Activated T-cell treated with anti-CD3 and anti-CD28 coated beads, Interleukin-2, amount 50 U/mL, for 4 hours (primary cell): ENCODE measurements at places on chromosomes 12 and 14.
A peak's percentile ranks its signal among the peaks of the same experiment; 100 is the strongest.

GRCh38 chr12:112989806-112990205 is 11.5 kb downstream of the OAS2 start:
- no peak for DNase-seq

DNA sequence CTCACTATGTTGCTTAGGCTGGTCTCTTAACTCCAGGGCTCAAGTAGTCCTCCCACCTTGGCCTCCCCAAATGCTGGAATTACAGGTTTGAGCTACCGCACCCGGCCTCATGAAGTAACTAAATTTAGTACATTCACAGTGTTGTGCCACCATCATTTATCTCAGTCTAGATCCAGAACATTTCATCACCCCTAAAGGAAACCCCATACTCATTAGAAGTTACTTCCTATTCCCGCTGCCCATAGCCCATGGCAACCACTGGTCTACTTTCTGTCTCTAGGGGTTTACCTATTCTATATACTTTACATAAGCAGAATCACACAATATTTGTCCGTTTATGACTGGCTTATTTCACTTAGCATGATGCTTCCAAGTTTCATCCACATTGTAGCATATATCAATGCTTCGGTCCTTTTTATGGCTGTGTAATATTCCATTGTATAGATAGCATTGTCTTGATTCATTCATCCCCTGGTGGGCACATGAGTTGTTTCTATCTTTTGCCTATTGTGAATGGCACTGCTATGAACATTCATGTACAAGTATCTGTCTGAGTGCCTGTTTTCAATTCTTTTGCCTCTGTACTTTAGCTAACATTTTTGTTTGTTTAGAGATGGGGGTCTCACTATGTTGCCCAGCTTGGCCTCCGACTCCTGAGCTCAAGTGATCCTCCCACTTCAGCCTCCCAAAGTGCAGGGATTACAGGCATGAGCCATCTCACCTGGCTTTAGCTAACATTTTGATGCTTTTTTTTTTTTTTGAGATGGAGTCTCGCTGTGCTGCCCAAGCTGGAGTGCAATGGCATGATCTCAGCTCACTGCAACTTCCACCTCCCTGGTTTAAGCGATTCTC is 10.2 kb upstream of the SH2B3 start:
- no peak for DNase-seq

DNA sequence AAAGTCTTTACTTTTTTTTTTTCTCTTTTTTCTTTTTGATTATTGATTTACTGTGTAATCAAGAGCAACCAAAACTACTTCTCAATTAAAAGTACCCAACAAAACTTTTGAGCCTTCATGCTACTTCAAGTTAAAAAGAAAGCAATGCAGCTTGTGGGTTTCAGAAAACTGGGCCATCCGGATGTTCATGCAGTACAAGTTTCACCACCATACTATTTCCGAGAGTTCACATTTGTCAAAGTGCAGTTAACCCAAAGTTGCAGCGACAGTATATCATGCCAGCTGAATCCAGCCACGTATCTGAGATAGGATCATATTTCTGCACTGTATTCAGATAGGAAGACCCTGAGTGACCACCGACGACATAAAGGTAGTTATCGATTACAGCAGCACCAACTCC is 33.0 kb downstream of the KLHL28 start:
- no peak for DNase-seq

DNA sequence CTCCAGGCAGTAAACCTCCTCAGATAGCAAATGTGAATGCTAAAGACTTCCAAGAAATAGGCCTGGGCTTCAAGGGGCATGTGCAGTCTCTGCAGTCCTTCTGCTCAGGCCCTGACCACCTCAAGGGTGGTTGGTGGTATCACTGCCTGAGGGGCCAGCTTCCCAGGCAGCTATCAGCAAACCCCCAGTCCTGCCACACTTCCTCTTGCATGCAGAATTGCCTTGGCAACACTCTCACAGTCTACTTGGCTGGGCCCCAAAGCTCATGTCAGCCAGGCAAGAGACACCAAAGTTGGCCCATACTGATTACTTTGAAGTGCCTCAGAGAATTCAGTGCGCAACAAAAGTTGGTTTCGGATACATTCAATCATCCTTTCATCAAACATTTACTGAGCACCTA is 3.5 kb upstream of the ASB8 start:
- DNase-seq: no peak

DNA sequence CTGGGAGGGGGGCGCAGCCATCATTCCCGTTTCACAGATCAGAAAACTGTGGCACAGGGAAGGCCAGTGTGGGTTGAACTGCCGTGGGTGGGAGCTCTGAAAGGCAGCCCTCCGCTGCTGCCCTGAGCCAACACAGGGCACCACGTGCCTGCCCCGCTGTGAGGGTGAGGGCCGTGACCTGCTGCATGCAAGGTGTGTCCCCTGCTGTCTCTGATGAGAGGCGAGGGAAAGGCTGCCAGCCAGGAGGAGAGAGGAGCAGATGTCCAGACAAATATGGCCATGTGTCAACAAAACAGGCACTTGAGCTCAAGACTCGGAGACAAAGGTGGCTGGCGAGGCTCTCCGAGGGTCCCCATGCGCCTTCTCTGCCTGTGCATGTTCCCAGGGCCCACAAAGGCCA is 108.8 kb downstream of the RBM19 start:
- DNase-seq: no peak

- no peak for DNase-seq
These were observed 24.7 kb upstream of the WDR89 start for GRCh38 chr14:63666335-63666734.

DNA sequence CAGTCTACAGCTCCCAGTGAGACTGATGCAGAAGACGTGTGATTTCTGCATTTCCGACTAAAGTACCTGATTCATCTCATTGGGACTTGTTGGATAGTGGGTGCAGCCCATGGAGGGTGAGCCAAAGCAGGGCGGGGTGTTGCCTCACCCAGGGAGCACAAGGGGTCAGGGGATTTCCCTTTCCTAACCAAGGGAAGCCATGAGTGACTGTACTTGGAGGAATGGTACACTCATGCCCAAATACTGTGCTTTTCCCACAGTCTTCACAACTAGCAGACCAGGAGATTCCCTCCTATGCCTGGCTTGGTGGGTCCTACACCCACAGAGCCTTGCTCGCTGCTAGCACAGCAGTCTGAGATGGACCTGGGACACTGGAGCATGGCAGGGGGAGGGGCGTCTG is 21.0 kb upstream of the ABCC9 start:
- no peak for DNase-seq

- no peak for DNase-seq
These were observed 8.9 kb upstream of the AMN1 start for GRCh38 chr12:31737763-31738162.

DNA sequence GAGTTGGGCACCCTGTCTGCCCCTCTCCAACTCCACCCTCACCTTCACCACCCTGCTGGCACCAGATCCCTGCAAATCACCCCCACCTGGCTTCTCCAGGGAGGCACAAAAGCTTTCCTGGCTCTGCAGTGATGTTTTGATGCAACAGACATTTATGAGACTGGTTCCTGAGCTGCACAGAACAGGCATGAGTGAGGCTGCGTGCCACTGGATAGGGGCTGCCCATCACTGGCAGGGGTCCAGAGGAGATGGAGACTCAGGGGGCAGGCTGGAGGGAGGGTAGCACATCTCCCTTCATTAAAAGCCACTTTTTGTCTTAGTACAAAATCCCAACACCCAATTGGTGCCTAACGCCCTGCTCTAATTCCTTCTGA is 17.3 kb upstream of the ZDHHC22 start:
- no peak for DNase-seq

GRCh38 chr12:848882-849527 is 96.6 kb downstream of the WNK1 start:
- DNase-seq: no peak

- DNase-seq: no peak
These were observed 147.3 kb downstream of the RBM19 start for GRCh38 chr12:113818833-113819232.

DNA sequence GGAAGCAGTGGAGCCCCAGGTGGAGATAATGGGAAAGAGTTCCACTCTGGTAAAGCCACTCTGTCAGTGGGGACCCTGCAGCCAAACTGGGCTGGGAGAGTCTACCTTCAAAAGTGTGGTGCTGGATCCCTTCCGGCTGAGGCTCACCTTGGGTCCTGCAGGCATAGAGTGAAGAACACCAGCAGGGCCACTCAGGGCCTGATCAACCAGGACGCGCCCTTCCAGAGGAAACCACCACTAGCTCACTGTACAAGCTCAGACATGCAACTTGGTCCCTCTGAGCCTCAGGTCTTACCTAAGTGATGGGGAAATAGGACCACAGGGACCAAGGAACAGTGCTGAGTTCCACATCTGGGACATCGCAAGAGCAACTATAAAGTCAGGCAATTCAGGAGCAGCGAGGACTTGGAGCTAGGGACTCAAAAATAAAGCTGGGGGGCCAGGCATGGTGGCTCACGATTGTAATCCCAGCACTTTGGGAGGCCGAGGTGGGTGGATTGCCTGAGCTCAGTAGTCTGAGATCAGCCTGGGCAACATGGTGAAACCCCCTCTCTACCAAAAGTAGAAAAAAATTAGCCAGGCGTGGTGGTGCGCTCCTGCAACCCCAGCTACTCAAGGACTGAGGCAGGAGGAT is 5.9 kb upstream of the PRPH start:
- DNase-seq: no peak

DNA sequence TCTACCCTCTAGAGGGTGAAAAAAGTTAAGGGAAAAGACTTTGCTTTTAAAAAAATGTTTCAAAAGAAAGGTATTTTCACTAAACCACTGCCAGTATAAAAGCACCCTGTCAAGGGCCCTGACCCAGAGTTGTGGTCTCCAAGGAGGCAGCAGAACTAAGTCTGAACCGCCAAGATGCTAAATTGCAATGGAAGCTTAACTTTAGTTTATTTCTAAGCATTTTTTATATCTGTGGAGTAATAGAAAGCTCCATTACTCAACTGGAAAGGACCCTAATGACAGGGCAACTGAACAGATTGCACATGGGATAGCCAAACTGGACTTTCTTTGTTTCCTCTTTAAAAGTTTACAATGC is 379.8 kb downstream of the NAV3 start:
- no peak for DNase-seq

GRCh38 chr14:49461529-49462401 is 124.4 kb downstream of the RPS29 start:
- DNase-seq: peak; percentile 45

DNA sequence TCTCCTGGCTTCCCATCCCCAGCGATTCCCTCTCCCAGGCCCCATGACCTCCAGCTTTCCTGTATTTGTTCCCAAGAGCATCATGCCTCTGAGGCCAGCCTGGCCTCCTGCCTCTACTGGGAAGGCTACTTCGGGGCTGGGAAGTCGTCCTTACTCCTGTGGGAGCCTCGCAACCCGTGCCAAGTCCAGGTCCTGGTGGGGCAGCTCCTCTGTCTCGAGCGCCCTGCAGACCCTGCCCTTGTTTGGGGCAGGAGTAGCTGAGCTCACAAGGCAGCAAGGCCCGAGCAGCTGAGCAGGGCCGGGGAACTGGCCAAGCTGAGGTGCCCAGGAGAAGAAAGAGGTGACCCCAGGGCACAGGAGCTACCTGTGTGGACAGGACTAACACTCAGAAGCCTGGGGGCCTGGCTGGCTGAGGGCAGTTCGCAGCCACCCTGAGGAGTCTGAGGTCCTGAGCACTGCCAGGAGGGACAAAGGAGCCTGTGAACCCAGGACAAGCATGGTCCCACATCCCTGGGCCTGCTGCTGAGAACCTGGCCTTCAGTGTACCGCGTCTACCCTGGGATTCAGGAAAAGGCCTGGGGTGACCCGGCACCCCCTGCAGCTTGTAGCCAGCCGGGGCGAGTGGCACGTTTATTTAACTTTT is 14.3 kb downstream of the C12orf43 start:
- no peak for DNase-seq

- no peak for DNase-seq
These were observed 1132.3 kb upstream of the FLRT2 start for GRCh38 chr14:84397631-84398030.

DNA sequence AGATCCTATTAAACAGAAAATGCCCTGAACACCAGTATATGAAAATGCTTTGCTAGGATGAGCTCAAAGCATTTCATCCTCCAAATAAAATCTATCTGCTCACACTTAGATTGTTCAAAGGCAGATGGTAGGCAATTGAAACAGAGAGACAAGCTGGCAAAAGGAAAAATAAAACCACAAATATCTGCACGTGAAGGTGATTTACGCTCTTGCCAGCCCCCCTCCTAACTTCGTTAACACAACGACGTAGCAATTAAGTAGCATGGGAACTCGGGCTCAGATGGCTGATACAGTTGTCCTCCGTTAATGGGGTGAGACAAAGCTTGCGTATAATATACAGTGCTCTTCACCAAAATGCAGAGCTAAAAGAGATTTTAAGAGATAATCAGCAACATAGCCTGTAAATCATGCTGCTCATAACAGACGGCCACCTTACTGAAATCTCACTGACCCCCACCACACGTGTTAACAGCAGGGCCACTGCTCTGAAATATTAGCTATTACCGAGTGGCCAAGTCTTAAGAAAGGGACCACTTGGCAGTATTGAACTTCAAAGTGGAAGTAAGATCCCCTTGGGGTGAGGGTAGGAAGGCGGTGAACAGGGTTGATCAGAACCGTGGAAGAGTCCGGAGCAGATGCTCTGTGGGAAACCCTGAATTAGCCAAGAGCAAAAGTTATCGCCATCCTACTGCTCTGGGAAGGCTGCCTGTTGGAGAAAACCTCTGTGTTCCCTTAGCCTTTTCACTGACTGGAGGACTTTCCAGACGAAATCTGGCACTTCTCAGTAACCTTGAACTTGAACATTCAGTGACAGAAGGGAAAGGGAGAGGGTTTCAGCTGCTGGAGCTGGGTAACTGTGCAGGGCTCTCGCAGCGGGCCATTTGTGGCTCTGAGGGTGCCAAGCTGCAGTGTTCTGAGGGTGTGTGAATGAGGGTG is 23.1 kb downstream of the ETV6 start:
- no peak for DNase-seq

DNA sequence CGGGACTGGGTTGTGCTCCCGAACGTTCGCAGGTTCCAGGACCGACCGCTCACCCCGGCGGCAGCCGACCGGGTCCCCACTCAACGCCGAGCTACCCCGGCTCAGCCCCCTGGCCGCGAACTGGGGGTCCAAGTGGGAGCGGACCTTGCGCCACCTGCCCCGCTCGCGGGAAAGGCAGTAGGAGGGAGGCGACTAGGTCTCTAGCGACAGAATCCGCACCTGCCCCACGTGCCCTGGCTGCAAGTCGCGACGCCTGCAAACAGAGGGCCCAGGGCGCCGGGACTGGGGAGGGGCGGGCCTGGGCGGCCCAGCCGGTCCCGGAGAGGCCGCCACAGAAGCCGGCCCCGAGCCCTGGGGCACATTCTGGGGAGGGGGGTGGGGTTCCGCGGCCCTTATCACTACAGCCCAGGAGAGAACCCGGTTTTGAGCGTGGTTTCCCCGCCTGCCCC is 239.2 kb upstream of the CPNE8 start:
- no peak for DNase-seq

DNA sequence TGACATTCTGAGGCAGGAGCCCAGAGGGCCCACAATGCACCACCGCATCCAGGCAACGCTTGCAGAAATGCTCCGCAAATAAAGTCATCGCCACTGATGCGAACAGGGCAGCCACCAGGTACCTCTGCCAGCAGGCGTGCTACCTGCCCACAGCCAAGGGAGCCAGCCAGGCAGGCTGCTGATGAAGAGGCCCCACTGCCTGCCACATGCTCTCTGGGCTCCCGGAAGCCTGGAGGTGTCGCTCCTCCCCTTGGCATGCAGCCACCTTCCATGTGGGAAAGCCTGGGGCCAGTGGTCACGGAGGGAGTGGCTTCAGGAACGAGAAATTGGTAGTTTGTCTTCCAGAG is 14.7 kb downstream of the GPR132 start:
- DNase-seq: no peak

GRCh38 chr12:52969166-52969795 is 20.4 kb downstream of the KRT18 start:
- DNase-seq: no peak

- no peak for DNase-seq
These were observed 6.7 kb downstream of the KRT83 start for GRCh38 chr12:52314511-52314910.
